ENCODE measurements at places on chromosomes 13 and 19.

- no peak for DNase-seq
Measured at GRCh38 chr13:21594715-21595545, 9.0 kb downstream of the MICU2 start.

- DNase-seq = no peak
Measured at GRCh38 chr19:39246951-39247669, 1.5 kb downstream of the IFNL4 start.

GRCh38 chr13:84418041-84418440, 535.8 kb upstream of the SLITRK1 start:
- DNase-seq = no peak

DNA sequence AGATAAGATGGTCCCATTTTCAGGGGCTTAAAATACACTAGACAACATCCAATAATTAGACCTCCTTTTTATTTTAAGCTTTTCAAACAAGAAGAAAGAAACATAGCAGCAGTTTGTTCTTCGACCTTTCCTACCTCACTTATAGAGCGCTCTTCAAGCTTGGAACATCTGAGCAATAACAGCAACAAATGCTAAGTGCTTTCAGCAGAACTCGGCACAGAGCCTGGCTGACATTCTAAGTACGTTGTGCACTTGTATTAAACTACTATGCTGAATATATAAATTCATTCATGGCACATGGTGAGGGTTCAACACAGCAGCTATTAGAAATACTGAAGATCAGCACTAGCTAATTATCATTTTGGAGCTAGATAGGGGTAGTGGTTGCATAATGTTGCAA, 256.1 kb upstream of the MAB21L1 start:
- DNase-seq = no peak

- DNase-seq = no peak
Measured at GRCh38 chr13:66748712-66749111, 481.4 kb downstream of the PCDH9 start.

All from activated T-helper 1 cell treated with anti-CD3 and anti-CD28 coated beads, Interleukin-2, amount 50 U/mL, for 16 hours (primary cell).